ENCODE measurements at places on chromosomes 11 and 22.

DNA sequence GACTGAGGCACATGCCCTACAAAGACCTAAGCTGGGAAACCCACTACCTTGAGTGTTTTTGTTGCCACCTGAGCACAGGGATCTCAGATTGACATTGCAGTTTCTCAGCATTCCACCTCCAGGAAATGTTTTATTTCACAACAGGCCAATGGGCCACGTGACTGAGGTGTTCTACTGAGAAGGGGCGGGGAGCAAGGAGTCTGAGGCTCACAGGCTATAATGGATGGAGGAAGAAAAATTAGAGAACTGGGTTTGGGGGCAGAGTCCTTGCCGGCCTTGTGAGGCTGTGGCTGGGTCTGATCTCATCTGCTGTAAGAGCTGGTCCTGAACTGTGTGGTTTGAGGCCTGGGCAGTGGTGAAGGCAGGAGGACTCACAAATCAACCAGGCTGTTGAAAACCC is 40.7 kb downstream of the ZNF202 start:
- no peak for DNase-seq

DNA sequence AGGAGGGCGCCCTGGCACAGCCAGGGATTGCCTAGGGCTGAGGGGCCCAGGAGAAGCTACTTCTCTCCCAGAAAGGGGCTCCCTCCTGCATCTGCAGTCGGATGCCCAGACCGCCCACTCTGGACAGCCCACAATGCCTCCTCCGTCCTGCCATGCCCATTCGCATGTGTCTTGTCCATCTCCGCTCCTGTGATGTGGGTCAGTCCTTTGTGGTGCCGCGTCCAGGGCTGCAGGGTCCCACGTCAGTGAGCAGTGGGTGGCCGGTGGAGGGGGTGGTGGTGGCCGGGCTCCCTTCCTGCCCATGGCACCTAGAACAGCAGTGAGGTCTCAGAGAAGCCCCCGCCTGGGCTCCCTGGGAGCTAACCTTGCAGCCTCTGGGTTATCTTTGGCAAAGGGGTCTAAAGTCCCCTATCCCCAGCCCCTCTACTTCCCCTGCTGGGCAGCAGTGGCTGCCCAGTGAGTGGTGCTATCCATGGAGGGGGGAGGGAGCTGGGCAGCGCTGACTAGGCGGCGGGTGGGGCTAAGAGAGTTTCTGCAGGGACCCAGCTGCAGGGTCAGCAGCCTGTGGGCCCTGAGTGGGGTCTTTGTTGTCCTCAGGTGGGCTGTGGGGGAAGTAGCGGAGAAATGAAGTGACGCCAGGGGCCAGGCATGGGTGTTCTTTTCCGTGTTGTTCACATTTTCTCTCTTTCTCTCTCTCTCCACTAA is 41.1 kb downstream of the KCNC1 start:
- DNase-seq: no peak

DNA sequence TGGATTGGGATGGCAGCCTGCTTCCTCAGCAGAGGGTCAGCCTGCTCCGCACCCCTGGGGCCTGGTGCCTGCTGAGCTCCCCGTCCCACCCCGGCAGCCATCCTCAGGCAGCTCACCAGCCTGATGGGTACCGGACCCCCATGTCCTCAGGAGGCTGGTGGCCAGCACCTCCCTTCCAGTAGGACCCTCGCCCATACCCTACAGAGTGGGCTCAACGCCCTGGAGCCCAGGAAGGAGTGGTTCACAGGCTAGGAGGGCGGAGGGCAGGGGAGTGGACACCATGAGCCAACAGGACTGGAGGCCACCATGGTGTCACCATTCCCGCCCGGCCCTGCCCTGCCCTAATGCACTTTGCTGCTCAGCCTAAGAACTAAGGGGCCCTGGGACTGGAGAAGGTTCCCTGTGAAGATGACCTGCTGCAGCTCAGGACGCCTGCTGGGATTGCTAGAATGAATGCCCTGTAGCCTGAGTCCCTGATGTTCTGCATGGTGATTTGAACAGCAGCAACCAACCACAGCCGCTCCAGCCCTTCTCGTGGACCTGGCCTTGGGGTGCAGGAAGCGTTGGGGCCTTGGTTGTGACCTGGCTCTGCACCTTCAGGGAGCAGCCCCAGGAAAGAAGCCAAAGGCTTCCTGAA is 1080.8 kb downstream of the BRD1 start:
- no peak for DNase-seq

DNA sequence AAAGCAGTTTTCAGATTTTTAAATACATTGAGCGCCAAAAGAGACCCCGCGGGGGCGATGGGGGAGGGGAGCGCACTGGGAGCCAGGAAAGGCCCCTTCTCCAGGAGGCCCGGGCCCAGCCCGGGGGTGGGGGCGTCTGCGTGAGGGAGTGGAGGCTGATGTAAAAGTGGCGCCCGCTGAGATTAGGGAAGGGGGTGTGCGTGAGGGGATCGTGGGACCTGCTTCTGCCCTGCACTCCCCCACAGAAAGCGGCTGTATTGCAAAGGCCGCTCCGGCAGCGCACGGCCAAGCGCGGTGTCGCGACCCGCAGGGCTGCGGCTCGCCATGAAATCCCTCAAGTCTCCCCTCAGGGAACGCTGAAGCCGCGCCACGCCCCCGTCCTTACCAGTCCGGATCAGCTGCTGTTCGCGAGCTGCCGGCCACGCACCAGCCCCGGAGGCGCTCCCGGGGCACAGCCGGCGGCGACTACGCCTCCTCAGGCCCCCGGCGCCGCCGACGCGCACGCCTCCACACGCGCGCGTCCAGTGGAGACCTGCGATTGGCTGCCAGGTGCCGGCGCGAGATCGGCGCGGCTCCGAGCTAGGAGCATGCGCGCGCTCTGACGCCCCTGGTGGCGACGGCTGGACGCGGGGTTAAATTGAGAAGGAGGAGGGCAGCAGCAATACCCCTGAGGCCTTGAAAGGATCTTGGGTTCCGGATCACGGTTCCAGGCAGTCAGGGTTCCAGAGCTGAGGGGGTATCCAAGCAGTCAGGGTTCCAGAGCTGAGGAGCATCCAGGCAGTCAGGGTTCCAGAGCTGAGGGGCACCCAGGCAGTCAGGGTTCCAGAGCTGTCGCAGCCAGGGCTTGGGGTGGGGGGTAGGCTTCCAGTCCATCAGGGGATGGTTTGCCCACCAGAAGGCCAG is at the start of gene ZNF280B:
ZNF280B (minus strand) TSS at position 469 of the 903 bp plus-strand sequence. CDS start 19,344 bp downstream, outside the sequence.
- peak; percentile 89 for DNase-seq

GRCh38 chr11:36164506-36165250 is 124.5 kb downstream of the COMMD9 start:
- peak; percentile 71 for DNase-seq

- no peak for DNase-seq
Measured at GRCh38 chr11:12125609-12126149, 15.3 kb downstream of the MICAL2 start.

DNA sequence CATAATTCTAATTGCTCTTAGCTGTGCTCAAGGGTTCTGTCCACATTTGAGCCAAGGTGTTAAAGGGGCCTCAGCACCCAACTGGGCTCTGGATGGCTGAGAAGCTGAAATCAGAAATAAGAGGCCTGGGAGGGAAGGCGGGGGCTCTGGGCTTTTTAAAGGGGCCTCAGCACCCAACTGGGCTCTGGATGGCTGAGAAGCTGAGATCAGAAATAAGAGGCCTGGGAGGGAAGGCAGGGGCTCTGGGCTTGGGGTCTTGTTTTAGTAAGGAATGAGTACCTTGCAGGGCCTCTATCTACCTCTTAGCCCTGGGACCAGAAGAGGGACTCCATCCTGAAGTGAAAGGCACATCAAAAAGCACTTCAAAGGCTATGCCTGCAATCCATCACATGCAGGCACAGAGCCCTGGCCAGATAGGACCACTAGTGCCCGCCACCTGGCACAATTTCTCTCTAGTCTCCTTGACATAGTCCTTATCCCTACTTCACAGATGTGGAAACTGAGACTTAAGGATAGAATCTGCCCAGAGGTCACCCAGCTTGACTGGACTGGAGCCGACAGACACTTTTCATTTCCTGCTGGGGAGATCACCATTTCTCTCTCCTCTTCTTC is 35.6 kb downstream of the DKK3 start:
- no peak for DNase-seq

DNA sequence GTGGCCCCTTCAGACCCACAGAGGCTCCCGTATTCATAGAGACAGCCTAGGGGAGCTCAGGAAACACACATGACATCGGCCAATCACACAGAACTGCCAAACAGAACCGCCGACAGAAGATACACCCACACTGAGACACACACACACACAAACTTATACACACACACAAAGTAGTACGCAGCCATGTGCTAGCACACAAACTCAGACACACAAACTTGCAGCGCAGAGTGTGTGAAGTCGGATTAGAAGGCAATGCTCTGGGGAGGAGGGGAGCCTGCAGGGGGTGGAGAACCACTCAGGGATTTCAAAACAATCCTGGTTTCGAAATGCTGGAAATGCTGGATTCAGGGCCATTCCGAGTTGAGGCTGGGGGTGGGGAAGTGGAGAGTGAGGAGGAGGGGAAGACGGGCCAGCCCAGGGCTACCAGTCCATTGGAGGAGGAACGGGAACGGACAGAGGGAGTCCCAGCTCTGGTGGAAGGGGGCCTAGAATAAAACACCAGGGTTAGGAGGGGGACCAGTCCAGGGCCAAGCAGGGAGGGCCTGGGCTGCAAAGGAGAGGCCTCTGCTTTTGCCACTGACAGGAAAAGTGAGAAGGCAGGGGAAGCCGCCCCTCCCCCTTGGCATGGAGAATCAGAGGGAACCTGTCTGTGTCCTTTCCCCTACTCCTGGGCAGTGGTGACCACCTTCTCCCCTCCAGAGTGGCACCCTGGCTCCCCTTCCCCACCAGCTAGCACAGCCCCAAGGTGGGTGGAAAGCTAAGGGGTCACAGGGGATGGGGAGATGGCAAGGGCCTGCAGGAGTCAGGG is 4.4 kb downstream of the BCL9L start:
- DNase-seq: peak; percentile 92

- DNase-seq: peak; percentile 35
Measured at GRCh38 chr22:24758164-24758799, 16.2 kb downstream of the PIWIL3 start.

- DNase-seq: no peak
Measured at GRCh38 chr11:126118806-126119205, 56.1 kb upstream of the CDON start.

GRCh38 chr22:19693981-19694670 is 20.2 kb upstream of the SEPTIN5 start:
- no peak for DNase-seq

GRCh38 chr22:37088108-37088605 is 21.4 kb downstream of the TMPRSS6 start:
- peak; percentile 28 for DNase-seq

DNA sequence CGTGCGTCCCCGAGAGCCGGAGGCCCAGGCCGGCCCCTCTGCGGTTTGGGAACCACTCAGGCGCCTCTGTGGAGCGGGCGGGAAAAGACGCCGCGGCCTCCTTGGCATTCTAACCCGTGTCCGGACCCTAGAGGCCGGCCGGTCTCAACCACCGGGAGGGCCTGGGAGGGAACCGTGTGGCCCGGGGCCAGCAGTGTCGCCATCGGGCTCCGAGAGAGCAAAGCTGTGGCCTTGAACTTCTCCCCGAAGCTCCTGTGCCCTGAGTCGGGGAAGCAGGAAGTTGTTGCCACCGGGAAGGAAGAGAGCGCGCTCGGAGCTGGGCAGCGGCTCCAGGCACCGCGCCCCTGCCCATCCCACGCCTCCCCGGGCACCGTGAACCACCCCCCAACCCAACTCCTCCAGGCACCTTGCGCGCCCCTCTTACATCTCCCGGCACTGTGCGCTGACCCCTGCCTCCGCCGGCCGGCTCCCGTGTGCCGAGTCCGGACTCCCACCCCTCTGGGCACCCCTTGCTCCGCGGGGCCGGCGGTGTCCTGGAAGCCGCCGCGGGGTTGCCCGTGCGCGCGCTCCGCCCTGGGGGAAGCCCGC is 80.0 kb upstream of the PPARA start:
- no peak for DNase-seq

DNA sequence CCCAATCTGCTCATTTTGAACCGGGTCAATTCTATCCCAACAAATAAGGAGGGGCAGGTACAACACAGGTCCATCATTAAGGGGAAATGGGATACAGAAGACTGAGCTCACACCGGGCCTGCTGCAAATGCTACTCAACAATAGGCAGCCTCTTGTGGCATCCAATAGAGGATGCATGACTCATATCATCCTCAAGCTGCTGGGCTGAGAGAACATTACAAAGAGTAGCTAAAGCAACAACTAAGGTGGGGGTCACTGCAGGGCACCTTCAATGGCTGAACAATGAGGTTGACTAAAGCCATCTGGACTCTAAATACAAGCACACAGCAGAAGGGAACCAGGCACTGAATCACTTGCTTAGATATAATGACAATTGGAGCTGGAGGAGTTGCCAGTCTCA is 130.1 kb upstream of the SYN3 start:
- no peak for DNase-seq

- no peak for DNase-seq
Measured at GRCh38 chr22:24504956-24505736, 10.0 kb downstream of the UPB1 start.

DNA sequence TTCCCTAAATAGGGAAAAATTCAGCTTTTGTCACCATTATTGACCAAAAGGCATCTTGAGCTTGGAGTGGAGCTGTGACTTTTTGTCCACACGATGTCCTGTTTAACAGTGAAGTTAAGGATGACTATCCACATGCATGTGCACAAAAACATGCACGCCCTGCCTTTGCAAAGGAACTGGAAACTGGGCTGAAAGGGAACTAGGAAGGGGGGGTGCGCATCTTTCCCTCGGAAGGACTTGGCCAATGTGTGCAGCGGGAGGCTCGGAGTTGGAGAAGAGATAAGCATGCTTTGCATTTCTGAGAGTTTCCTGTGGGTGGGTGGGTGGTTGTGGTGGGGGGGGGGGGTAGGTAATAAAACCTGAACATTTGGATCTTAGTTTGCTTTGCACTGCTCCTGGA is 411 bp upstream of the KIRREL3 start:
- DNase-seq: peak; percentile 43

DNA sequence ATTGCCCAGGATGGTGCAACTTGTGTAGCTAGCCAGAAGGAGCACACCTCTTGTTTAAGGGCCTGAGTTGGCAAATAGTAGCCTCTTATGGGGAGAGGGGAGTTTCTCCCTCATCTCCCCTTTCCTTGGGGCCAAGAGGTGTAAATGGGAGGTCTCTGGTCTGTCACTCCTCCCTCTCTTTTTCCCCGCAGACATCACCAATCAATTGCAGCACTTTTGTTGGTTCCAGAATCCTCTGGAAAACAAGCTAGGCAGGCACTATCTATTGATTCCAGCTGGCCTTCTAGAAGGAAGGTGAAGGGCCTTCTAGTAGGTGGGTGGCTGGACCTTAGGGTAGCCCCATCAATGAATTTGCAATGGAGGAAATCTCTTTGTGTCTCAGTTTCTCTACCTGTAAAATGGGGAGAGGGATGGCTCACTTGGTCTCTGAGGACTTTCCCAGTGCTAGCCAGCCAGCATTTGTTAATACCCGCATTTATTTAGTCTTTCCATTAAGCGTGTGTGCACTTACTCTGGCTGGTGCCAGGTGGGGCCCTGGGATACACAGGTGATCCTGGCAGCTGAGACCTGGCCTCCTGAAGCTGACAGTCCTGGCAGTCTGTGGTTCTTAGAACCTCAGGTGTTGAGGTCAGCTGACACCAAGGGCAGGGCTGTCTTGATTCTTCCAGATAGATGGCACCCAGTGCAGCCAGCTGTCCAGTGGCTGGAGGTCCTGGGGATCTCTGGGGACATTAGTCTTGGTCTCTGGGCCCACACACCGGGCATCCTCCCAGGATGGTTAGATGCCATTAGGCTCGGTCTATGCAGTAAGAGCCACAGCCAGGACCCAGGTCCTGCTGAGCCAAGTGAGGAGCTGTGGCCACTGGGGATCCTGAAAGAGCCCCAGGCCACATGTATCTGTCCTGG is 51.7 kb downstream of the TSPAN18 start:
- DNase-seq: no peak

- peak; percentile 49 for DNase-seq
Measured at GRCh38 chr11:65891219-65892136, 1.0 kb downstream of the CCDC85B start.
